ENCODE measurements at places on chromosomes 12 and 14.

DNA sequence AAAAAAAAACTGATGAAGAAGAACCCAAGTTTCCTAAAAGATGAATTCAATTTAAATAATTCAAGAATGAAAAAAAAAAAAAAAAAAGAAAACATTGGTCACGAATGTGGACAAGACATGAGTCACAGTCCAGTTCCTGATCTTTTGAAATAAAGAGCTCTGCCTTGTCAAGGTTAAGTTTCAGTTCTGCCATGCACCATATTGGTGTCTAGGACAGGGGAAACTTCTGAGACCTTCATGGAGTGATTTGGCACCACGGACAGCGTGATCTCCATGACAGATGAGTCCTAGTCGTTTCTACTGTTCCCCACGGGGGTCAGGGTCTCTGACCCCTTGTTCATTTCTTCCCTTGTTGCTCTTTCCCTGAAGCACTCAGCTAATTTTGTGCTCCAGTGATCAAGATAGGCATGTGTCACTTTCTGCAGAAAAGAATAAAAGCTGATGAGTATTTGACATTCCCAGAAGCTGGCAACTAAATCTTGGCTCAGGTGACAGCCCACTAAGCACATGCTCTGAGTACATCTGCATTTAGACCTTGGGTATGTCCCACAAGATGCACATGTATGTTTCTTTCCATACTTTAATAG, 1159.7 kb downstream of the BCL11B start:
- no peak for DNase-seq

GRCh38 chr12:1353451-1353850, 240.9 kb downstream of the FBXL14 start:
- DNase-seq = no peak

- no peak for DNase-seq
Measured at GRCh38 chr12:69732088-69732487, 6.6 kb upstream of the RAB3IP start.

DNA sequence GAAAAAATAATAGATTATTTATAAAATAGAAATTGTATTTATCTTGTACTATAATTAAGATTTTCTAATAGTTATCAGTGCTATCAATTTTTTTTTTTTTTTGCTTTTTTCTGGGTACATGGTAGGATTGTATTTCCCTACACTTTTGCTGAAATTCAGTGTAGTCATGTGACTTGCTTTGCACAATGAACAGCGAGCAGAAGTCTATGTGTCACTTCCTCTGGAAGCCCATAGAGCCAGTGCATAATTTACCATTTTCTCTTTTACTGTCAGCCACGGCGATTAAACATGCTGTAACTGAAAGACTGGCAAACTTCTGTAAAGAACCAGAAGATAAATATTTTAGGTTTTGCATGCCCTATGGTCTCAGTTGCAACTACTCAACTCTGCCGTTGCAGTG, 80.8 kb upstream of the PPP1R12A start:
- no peak for DNase-seq

- DNase-seq = no peak
Measured at GRCh38 chr12:122326586-122326985, 60.3 kb upstream of the VPS33A start.

GRCh38 chr12:25372969-25373817, 122.5 kb upstream of the KRAS start:
- DNase-seq = no peak

DNA sequence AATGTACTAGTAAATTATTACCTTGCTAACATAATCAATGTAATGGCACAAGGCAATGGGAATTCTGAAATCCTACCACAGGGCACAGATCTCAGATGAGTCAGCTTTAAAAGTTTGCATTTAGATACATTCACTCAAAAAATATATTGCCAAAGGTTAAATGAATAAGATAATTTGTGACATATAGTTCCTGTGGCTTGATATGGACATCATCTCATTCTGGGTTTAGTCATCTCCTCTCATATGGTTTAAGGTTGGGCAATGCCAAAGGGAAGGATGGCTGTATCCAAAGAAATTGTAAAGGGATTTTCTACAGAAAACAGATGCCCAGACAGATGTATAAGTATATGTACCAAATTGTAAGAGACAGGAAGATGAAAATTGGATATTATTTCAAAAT, 1065.0 kb downstream of the LRFN5 start:
- no peak for DNase-seq

Data from D341Med (cell line).